ENCODE measurements at places on chromosomes 1 and 21.

DNA sequence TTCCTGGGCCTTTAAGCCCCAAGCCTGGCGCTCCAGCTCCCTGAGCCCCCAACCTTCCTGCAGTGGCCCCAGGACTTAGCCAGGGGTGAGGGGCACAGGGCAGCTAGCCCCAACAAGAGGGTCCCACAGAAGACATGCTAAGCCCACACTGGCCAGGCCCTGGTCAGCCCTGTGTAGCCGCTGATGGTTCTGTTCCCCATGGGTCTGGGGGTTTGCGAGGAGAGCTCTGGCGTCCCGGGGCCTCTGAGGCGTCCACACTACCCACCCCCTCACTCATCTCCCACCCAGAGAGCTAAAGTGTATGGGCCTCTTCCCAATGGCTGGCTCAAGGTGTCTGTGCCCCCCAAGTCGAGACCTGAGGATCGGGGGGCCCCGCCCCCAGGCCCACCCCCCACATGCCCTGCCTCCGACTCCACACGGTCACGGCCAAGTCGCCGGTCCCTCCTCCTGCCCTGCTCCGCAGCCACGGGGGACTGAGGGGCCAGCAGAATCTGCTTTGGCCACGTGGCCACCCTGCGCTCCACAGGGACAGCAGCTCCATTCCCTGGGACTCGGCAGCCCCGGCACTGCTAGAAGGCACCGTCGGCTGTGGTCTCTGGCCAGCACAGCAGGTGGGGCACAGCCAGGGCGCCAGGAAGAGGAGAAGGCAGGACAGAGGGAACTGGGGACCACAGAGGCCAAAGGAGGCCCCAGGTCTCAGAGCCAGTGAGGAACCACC lies 7.8 kb downstream of the TNFRSF18 start:
- DNase-seq, result no peak

- no peak for DNase-seq
Observed at GRCh38 chr1:108716437-108717230, 3.9 kb downstream of the FNDC7 start.

DNA sequence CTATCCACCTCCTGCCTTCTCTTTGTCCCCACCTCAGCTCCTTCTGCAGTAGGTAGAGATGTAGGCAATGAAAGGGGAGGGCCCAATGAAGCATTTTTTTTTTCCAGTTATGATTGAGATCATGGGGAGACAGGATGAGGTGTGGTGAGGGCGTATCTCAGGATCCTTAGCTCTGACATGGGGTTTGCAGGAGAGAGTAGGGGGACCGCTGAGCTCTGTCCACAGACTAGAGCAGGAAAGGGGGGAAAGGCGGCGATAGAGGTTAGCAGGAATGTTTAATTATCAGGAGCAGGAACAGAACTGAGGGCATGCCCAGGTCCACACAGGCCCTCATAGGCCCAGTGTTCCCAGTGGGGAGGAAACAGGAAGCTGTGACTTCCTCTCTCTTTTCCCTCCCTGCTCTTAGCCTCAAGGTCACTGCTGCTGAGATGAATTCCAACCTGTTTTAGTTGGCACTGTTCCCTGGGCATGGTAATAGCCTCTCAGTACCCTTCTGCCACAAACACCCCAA lies 901 bp upstream of the RXFP4 start:
- no peak for DNase-seq

GRCh38 chr1:147236959-147237791 lies 5.3 kb upstream of the CHD1L start:
- DNase-seq, result no peak

- DNase-seq, result no peak
Observed at GRCh38 chr21:44331650-44332307, 7.4 kb downstream of the CFAP410 start.

DNA sequence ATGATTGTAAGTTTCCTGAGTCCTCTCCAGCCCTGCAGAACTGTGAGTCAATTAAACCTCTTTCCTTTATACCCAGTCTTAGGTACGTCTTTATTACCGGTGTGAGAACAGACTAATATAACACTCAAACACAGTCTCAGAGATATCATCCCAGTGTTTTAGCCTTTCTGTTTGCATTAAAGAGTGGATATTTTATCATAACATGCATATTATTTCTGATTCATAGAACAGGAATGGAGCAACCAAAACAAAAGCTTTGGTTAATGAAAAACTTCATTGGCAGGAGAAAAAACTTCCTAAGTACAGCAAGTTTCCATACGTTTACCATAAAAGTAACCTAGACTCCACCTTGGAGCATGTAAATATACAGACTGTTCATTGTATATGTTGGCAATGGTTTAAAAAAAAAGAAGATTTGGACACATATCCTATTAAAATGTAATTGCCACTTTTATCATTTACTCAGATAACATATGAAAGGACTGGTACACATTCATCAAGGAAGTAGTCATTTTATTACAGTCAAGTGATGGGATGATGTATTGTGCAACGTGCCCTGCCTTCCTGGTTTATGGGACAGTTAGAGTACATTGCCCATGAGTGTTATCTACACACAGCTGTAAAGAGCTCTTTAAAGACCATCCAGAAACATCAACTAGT lies 144.8 kb downstream of the ETS2 start:
- no peak for DNase-seq

GRCh38 chr1:232196042-232196441 lies 433.9 kb downstream of the SIPA1L2 start:
- no peak for DNase-seq
